ENCODE measurements at places on chromosomes 7 and 10. TPM values are rescaled to one million over a fixed set of nuclear protein-coding genes. Genes with fewer than 3 reads are reported as not detected.

- DNase-seq = no peak
Observed at GRCh38 chr10:89352802-89353201, 25.0 kb downstream of the IFIT3 start.

IL6 gene
- not detected for total RNA-seq

DNA sequence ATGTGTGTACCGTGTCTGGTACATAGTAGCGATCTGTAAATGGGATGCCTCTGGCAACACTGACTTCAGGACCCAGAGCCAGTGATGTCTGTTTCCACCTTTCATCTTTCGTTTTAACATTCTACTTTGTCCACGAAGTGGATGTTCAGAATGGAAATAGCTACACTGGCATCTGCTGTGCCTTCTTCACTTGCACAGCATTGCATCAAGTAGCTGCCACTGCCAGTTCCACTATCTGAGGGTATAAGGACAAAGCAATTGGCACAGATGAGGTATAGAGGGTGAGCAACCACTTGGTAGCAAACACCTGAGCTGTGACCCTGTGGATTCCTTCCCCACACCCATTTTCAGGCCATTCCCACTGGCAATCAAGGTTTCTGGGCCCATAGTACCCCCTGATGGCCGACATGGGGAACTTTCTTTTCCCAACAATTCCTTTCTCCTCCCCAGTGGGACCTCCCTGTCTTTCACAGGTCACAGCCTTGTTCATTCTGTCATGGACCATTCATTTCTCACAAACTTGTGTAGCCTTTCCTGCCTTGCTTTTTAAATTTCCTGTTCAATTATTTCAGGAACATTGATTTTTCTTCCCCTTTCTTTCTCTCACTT is 4.0 kb downstream of the ITGA8 start:
- DNase-seq = no peak

DNA sequence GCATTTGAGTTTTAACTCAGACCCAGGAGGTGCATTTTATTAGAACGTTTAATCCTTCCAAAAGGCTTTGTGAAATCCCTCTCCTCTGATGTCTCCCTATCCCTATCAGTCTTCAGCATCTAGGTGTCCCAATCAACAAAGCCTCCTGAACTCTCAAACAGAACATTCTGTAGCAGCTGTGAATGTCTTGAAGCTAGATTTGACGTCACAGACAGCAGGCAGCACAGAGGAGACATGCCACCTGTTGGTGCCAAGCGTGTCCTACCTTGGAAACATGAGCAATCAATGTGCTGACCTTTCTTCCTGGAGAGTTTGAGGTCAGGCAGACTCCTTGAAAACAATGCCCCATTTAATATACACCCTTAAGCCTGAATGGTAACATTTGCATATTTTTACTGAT is 125.5 kb downstream of the RNLS start:
- no peak for DNase-seq

CALML5 gene
- not detected for total RNA-seq

DNA sequence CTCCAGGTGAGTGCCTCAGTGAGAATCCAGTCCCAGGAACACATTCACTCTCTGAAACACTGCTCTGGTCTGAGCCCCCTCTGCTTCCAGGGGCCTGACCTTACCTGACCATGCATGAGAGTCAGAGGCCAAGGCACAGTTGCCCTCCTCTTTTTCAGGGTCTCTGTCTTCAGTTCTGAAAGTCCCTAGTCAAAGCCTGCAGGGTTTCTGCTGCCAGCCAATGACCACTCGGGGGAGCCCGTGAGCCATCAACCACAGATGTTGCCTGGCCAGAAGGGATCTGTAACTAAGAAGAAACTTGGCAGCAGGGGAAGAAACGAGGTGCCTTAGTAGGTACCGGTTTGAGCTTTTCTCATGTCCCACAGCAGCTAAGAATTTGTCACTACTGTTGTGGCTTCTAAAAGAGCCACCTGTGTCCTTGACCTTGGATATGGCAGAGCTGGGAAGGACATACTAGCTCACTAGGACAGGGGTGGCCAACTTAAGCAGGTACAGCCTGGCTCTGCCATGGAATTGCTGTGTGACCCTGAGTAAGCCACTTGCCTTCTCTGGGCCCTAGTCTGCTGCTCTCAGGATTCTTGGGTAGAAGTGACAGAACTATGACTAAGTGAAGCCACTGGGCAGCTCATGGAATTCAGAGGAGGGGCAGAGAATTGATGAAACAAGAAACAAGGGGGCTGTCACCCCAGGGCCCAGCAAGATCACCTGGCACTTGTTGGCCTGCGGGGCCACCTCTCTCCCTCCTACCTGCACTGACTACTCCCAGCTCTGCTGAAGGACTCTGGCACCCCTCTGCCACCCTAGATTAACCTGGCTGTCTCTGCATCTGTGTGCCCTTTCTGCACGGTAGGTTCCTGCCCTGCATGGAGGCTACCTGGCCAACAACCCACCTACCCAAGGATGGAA is 83.8 kb upstream of the GPR26 start:
- DNase-seq = peak; percentile 74
